ENCODE measurements at places on chromosomes 4 and X.

GRCh38 chr4:92714640-92715039 is 410.9 kb downstream of the GRID2 start:
- no peak for DNase-seq

DNA sequence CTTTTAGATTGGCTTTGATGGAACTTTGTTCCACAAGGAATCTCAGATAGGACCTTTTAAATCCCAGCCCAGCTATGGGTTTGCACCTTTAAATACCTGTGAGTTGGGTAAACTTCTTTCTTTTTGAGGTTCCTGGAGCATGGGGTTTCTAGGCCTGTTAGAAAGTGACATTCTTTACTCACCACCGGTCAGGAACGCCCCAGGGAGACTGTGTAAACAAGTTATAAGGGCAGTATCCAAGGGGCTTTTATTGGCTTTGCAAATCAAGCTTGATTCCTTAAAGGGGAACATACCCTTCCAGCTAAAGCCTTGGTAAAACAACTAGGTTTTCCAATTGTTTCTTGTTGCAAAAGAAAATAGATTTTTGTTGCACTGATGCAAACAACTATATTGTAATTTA is 93.4 kb downstream of the TENT5D start:
- DNase-seq: no peak

GRCh38 chr4:25667931-25668557 is 12.4 kb downstream of the SLC34A2 start:
- DNase-seq: no peak

DNA sequence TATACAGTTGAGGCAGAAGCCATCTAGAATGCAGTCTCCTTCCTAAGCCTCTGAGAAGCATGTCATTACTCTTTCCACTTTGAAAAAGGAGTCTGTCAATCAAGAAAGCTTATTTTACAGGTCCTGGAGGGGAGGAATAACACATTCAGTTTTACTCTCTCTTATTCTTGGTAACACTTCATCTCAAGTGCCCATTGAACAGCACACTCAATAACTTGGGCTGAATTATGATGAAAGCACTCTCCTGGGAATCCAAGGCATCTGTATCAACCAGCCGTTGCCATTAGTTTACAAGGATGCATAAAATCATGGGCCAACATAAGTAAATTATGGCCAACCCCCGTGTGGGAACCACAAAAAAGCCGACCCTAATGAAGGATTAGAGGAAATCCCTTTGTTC is 282.4 kb downstream of the C4orf33 start:
- DNase-seq: no peak

GRCh38 chr4:168317621-168318020 is 931 bp downstream of the DDX60 start:
- DNase-seq: no peak

DNA sequence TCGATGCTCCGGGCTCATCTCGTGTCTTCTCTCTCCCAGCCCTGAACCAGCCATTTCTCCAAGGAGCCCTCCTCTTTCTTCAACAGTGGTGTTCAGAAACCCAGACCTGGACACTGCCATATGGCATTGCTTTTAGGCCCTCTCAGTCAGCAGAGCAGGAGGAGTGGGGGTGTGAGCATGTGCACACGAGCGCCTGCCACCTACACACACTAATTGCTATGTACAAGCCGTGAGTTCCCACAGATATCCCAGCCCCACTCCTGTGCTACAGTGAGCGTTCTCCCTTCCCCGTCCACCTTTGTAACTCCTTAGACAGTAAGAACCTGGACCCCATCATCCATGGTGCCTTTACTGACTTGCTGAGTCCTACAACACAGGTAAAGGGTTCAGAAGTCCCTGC is 53.8 kb downstream of the TNIP2 start:
- DNase-seq: no peak

DNA sequence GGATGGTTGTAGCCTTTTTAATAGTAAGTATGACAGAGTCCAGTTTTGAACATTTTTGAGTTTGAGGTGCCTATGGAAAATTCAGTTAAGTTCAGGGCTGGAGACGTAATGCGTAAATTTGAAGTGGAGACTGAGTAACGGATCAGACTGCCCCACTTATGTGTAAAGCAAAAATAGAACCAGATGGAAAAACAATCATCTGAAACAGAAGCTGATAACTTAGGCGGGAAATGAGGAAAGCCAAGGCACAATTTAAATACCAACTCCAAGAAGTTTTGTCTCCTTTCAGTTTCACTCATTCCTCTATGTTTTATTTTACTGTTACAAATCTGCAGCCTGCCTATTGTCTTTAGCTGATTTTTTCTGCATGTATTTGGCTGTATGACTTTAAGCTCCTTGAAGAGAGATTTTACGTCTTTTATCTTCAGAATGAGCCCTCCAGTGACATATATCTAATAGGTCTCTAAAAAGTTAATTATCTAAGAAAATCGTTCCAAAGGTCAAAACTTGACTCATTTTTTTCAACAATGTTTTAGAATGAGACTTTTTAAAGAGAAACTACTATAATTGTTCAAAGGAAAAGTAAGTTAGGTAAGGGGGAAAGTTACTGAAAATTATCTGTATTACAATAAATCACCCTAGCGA is 1.1 kb downstream of the SGCB start:
- no peak for DNase-seq

GRCh38 chr4:97411356-97411755 is 731.9 kb downstream of the STPG2 start:
- DNase-seq: no peak

- DNase-seq: no peak
Observed at GRCh38 chr4:148530114-148530513, 87.9 kb upstream of the NR3C2 start.

GRCh38 chr4:100261346-100261745 is 71.1 kb upstream of the DDIT4L start:
- DNase-seq: no peak

DNA sequence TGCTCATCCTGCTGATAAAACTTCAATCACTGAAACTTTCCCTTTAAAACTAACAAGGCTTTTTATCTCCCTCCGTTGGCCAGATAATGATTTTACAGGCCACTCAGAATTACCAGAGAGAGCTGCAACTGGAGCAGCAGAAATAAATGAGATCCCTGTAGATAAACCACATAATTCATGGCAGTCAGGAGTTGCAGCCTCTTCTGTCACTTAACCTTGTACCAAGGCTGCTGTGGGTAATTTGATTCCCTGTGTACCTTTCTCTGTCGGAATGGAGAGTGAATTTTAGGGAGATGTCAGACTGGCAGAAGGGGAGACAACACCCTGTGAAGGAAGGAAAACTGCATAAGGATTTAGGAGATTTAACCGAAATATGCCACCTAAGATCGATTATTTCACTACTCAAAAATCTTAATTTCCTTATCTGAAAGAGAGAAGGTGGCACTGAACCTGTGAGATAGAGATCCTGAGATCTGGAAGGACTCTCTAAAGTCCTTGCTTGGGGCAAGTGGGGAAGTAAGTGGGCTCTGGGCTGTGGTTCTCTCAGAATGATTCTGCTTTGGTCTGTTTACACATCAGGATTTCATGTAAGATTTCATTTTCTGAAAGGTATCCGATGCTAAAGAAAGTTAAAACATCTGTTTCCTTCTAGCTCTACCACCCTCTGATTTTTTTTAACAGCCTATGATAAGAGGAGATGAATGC is 14.3 kb upstream of the TSPAN5 start:
- no peak for DNase-seq

DNA sequence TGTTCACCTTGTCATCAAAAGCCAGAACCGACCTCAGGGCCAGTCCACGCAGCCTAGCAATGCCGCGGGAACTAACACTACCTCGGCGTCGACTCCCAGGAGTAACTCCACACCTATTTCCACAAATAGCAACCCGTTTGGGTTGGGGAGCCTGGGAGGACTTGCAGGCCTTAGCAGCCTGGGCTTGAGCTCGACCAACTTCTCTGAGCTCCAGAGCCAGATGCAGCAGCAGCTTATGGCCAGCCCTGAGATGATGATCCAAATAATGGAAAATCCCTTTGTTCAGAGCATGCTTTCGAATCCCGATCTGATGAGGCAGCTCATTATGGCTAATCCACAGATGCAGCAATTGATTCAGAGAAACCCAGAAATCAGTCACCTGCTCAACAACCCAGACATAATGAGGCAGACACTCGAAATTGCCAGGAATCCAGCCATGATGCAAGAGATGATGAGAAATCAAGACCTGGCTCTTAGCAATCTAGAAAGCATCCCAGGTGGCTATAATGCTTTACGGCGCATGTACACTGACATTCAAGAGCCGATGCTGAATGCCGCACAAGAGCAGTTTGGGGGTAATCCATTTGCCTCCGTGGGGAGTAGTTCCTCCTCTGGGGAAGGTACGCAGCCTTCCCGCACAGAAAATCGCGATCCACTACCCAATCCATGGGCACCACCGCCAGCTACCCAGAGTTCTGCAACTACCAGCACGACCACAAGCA is 898 bp downstream of the UBQLN2 start:
- no peak for DNase-seq

GRCh38 chrX:20743046-20743445 is 476.3 kb upstream of the RPS6KA3 start:
- DNase-seq: no peak

GRCh38 chrX:149650162-149650561 is 18.6 kb upstream of the TMEM185A start:
- no peak for DNase-seq

GRCh38 chr4:167196344-167197012 is 37.8 kb downstream of the SPOCK3 start:
- no peak for DNase-seq

- no peak for DNase-seq
Observed at GRCh38 chr4:175499735-175500352, 312.2 kb downstream of the GPM6A start.

DNA sequence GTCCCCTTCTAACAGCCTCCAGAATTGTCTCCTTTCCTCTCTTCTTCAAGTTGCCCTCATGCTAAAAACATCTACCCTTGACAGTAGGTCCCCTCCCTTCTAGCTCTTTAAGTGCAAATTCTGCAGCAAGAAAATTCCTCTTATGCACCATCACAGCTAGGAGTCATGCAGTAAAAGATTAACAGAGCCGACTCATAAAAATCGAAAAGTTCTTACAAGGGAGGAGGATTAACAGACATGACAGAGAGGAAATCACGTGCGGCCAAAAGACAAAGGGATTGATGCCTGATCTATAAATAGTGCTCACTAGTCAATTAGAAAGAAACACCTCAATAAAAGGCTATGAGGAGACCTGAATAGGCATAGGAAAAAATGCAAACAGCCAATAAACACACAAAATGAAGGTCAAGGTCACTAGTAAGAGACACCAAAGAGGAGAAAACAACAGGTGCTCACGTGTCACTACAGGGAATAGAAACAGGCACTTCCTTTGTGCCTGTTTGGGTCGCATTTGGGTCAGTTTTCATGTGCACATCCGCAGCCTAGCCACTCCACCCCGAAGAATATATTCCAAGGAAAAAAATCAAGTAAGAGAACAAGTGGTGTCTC is 3.4 kb downstream of the RNF212 start:
- DNase-seq: no peak

- no peak for DNase-seq
Observed at GRCh38 chrX:106897259-106897658, 5.9 kb downstream of the RIPPLY1 start.

DNA sequence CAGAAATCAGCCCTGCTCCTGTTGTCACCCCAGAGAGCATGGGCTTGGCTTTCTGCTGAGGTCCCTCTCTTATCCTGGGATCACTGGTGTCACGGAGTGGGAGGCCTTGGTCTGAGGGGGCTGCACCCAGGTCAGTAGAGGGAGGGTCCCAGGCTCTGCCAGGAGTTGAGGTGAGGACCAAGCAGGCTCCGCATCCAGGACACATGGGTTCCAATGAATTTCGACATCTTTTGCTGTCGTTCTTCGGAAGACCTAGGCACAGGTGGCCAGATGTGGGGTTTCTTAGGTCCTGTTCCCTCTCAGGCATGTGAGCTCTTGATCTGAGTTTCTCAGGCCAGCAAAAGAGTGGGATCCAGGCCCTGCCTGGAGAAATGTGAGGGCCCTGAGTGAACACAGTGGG is 10.0 kb downstream of the MAGEA4 start:
- DNase-seq: no peak

- no peak for DNase-seq
Observed at GRCh38 chr4:75065909-75066308, 133.0 kb downstream of the PARM1 start.

GRCh38 chr4:100189820-100190642 is at the start of gene DDIT4L:
TSS of gene DDIT4L (minus strand) at chr4:100190468. CDS start at chr4:100189983, 485 bp downstream.
- DNase-seq: peak; percentile 32

- DNase-seq: no peak
Observed at GRCh38 chr4:123046096-123046495, 123.7 kb upstream of the NUDT6 start.

DNA sequence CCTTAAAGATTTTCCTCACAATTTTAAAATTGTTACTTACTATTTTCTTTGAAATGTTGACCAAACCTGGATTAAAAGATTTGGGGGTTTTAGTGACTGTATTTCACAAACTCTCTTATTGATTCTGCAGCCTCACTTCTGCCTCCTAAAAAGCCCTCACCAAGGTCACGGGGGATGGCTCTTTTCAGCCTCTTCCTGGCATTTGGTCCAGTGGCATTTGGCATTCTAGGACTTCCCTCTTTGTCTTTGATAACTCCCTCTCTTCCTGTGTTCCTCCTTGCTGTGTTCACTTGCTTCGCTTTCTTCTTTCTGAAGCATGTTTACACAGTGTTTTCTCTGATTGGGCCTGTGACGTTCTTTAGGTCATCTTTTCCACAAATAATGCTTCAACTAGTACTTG is 21.5 kb downstream of the PKD2 start:
- DNase-seq: no peak

GRCh38 chr4:185213877-185214276 is 4.5 kb downstream of the SNX25 start:
- DNase-seq: no peak

- no peak for DNase-seq
Observed at GRCh38 chrX:19195243-19195610, 73.0 kb upstream of the ADGRG2 start.

DNA sequence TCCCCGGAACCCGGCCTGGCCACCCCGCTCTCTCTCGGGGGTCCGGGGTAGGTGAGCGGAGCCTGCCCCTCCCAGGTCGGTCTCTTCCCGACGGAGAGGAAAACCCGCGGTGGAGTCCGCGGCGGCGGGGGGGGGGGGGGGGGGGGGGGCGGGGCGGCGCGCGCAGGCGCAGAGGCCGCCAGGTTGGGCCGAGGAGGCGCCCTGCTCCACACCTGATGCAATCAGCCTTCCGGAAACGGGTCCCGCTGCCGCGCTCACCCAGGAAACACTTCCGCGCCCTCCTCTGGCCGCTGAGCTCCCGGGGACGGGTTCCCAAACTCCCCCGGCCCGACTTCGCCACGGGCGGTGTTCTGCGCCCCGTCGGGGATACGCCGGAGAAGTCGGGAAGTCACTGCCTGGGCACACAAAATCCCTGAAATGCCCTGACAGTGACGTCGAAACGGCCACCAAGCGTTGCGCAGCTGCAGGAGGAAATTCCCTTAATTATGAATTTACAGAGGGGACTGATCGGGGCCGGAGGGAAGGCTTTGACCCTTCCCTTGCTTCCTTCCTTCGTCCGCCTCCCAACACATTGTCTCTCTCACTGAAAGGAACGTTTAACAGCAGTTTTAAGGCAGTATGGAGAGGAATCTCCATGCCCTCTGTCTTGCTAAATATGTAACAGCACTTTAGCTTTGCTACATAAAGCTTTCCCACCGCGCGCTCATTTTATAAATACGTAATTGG is 2.1 kb upstream of the APBB2 start:
- DNase-seq: peak; percentile 67

GRCh38 chrX:19624739-19625138 is 109.4 kb upstream of the MAP3K15 start:
- no peak for DNase-seq

Measured in endothelial cell (in vitro differentiated cells).